NCI-H460 (cell line): ENCODE measurements at places on chromosomes 12 and 14. TPM values are rescaled to one million over a fixed set of nuclear protein-coding genes. Genes with fewer than 3 reads are reported as not detected.
A peak's percentile ranks its signal among the peaks of the same experiment; 100 is the strongest.

DNA sequence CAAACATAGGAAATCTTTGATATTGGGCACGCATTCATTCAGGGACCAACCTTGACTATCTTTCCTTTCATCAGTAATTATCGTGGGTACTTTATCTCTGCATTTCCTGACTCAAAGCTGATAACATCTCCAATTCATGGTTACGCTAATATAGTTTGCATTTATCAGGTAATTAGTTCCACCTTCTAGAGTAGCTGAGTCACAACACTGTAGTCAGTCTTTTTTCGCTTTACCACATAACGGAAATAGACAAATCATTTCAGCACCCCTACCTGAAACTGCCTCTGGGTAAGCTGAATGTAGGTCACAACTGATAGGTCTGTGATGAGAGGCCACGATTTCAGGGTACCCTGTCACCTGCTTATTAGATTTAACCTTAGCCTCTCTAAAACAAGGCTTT is 36.7 kb upstream of the IL22 start:
- DNase-seq = no peak

The PMEL gene
- total RNA-seq = 0.78 and 1.3 TPM in 2 replicates

GRCh38 chr12:105166736-105167135 is 59.2 kb downstream of the WASHC4 start:
- no peak for DNase-seq

The BIN2 gene
- not detected in 2 replicates for total RNA-seq

DNA sequence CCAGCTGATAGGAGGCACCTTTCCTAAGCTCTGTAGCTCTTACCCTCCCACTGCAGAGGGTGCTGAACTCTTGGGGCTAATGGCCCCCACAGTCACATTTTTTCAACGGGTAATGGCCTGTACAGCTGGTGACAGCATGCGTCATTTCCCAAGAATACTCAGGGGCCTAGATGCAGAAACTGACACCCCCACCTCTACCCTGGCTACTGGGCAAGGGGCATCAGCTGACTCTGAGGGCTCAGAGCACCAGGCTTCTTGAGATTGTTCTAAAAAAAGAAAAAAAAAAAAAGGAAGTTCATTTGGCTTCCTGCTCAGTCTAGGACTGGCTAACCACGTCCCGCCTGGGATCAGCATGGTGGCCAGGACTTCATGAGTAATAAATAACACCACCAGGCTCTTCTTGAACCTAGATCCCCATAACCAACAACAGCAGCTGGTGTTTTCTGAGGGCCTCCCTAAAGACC is 35.2 kb downstream of the ZFP36L1 start:
- no peak for DNase-seq

DNA sequence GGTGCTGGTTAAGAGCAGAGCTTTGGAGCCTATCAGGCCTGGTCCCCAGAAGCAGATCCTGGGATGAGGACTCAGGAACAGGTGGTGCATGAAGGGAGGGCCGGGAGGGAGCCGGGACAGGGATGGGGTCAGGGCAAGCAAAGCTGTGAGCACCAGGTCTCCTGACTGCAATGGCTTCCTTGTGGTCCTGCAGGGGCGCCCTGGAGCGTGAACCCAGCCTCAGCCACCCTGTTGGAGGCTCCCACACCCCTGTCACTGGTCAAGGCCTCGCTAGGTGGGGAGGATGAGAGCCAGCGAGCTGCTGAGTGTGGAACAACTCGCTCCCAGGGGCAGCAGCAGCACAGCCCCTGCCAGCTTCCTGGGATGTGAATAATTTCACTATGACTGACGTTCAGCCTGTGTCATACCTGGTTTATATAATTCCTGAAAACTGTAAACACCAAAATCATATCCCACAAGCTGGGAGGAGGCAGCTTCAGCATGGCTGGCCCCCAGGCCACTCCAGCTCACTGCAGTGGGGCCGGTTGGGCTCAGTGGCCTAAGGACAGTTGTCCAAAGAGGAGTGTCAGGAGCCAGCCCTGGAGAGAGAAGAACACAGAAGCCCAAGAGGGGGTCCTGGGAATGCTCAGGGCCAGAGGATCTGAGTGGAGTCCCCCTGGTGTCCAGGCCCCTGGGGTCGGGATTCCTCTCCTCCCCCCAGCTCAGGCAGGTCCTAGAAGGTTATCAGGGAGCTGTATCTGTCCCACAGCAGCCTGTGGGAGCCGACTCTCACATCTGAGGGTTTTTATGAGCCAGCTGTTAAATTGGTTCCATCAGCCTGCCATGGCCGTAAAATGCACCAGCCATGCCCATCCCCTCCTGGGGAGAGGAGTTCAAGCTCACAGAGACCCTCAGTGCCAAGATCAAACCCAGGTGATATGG is 272.9 kb downstream of the ADGRD1 start:
- DNase-seq = no peak

GRCh38 chr12:3204143-3204542 is 127.0 kb downstream of the TSPAN9 start:
- no peak for DNase-seq

DNA sequence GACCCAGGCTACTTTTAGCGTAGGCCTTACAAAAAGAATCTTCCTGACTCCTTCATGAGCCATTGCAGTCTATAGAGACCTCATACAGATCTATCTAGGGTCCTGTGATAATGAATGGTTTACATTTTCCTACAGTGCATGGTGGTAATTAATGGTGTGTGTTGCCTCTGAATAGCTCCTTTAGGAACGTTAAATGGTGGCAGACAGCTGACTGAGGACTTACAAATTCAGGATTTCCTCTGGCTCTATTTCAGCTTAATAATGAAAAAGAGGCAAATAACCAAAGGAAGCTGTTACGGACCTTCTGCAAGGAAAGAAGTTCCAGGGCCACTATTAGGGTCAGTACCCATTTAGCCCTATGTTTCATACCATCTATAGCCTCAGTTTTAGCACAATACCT is 5.1 kb downstream of the IKBIP start:
- DNase-seq = no peak

The TAS2R13 gene
- 0.35 and 0.87 TPM in 2 replicates for total RNA-seq

GRCh38 chr12:2064071-2064507 is 11.3 kb downstream of the CACNA1C start:
- DNase-seq = no peak

- no peak for DNase-seq
These were observed 17.9 kb downstream of the KRT76 start for GRCh38 chr12:52759218-52759617.

The NR4A1 gene
- total RNA-seq = 92.3 and 94.6 TPM in 2 replicates

The NKX2-1 gene
- total RNA-seq = not detected in 2 replicates

- DNase-seq = no peak
These were observed 377.1 kb upstream of the SFSWAP start for GRCh38 chr12:131333621-131334440.

The KRT3 gene
- not detected in 2 replicates for total RNA-seq

DNA sequence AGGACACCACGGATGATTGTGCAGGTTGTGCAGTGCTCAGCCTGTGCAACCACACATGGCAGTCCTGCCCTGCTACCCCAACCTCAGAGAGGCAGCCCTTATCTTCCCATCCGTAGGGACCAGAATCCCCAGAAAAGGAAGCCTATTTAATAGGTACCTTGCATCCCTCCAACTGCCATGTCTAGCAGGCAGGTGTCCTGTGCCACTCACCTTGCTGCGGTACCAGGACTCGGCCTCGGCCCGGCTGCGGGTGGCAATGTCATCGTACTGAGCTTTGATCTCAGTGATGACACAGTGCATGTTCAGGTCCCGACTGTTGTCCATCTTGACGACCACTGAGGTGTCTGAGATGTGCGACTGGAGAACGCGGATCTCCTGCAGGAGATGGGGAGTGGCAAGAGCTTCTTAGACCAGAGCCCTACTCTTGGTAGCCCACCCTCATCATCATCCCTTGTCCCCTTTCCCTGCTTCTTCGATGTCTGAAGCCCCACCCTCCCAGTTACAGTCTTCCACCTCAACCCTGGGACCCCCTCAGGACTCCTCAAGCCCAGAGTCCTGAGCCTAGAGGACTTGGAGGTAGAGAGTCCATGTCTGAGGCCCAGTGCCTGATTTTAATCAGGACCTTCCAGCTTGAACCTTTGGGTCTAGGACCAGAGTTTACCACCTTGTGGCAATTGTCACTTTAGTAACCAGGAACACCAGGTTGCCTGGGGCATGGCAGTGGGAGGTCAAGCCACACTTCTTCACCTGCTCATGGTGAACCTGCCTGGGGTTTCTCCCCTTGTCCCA is 20.5 kb downstream of the KRT7 start:
- no peak for DNase-seq

The RAD51AP1 gene
- total RNA-seq = 22.2 and 24.8 TPM in 2 replicates

The HHIPL1 gene
- 0.84 and 1.0 TPM in 2 replicates for total RNA-seq

GRCh38 chr12:116934908-116935705 is 24.4 kb downstream of the FBXW8 start:
- DNase-seq = no peak

DNA sequence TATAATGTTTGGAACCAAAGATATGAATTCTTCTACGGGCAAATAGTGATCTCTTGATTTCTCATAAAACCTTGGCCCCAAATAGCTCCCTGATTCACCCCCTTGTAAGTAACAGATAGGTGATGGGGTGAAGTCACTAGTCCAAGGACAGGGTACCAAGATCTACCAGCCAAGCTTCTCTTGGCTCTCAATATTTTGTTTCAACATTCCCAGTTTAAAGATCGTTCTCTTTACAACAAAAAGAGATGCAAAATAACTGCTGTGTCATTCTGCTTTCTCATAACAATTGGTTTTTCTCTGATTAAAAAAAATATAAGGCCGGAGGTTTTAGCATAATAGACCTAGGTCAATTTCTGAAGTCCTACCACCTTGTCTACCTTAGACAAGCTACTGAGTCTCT is 11.8 kb downstream of the PAH start:
- DNase-seq = no peak

The TMEM119 gene
- not detected in 2 replicates for total RNA-seq

The CEBPE gene
- total RNA-seq = not detected in 2 replicates

The PSMC6 gene
- 170 and 183 TPM in 2 replicates for total RNA-seq

The RERG gene
- total RNA-seq = not detected in 2 replicates

DNA sequence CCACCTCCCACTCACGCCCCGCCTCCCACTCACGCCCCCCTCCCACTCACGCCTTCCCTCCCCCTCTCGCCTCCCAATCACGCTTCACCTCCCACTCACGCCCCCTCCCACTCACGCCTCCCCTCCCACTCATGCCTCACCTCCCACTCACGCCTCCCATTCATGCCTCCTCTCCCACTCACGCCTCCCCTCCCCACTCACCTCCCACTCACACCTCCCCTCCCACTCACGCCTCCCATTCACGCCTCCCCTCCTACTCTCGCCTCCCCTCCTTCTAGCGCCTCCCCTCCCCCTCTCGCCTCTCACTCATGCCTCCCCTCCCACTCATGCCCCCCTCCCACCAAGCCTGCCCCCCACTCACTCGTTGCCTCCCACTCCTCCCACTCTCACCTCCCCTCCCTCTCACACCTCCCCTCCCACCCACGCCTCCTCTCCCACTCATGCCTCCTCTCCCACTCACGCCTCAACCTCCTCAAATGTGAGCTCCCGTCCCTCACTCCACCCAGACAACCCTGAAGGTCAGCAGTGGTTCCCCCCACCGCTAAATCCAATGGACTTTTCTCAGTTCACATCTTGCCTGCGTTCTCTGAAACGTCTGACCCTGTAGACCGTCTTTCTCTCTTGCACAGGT is 39.8 kb downstream of the TMEM63C start:
- DNase-seq = no peak

The LRP10 gene
- 102 and 107 TPM in 2 replicates for total RNA-seq

The KCNH3 gene
- total RNA-seq = 0.32 and 0.49 TPM in 2 replicates

The ALX1 gene
- 0.50 and 0.66 TPM in 2 replicates for total RNA-seq

DNA sequence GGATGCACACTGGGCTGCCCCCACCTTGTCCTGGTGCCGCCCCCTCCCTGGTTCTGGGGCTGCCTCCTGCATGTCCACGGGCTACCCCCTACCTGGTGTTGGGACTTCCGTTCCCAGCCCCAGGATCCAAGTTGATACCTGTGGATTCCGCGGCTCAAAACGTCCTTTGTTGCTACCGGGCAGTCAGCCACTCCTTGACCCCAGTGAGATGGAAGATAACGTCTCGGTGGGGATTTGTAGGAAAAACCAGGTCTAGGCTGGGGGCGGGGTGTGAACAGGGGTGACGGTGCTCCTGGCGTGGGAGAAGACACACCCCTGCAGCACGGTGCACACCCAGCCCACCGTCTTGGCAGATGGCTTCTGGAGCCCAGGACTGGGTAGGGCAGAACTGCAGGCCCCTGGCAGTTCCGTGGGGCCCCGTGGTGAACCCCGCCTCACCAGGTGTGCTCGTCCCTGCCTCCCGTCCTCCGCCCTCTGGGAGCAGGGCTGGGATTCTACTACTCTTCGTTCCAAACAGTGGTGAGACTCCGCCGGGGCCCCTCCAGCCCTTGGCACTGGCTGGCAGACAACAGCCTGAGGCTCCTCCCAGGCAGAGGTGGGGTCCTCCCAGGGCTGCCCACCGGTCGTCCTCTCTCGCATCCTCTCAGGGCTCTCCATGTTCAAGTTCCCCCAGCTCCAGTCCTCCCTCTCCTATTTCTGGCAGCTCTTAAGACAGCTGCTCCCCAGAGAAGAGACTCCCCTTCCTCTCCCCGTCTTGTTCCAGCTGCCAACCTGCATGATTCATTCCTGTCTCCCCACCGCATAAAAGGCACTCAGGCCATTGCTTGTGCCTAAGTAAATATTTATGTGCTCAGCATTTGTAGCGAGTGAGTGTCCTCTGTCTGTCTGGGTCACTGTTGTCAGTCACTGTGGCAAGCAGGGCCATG is 75.5 kb downstream of the FBXL14 start:
- DNase-seq = peak; percentile 35

The REM2 gene
- 0.32 and 0.37 TPM in 2 replicates for total RNA-seq

The KRT75 gene
- total RNA-seq = not detected in 2 replicates

The B4GALNT3 gene
- total RNA-seq = 1.4 and 1.7 TPM in 2 replicates

DNA sequence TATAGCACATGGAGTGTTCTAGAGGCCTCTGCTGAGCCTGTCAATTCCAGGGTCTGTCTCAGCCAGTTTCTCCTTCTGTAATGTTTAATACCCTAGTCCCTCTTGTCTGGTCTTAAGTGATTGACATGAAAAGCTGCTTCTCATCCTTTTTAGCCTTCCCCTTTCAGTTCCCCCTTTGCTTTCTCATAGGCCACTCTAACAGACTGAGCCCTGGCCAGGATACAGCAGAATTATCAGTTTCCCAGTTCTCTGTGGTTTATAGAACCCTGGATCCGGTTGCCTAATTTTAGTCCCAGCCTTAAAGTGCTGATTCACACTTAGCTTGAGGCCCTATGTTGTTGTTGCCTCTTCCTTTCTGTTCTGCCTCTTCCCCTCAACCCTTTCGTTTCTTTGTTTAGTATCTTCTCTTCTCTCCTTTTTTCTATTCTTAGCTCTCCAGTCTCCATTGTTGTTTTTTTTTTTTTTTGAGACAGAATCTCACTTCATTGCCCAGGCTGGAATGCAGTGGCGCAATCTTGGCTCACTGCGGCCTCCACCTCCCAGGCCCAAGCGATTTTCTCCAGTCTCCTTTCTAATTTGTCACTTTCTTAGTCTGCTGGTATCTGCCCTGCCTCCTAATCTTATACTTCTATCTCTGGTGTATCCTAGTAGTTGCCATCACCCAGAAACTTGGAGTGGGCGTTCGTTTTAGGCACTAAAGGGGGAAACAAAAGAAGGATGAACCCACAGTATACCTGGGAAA is 2.9 kb upstream of the BIN2 start:
- peak; percentile 36 for DNase-seq

DNA sequence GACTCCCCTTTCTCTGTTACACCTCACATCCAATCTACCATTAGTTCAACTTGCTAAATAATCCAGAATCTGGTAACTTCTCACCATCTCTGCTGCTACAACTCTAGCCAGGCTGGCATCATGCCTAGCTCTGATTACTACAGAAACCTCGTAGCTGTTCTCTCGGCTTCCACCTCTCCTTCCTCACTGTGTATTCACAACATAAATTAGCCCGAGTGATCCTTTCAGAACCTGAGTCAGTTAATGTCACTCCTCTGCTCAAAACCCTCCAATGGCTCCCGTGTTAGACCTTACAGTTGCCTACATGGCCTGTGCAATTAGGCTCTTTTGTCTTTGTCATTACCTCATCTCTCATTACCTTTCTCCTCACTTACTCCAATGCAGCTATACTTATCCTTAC is 139.4 kb downstream of the PDE3A start:
- DNase-seq = no peak

The RAD51B gene
- 12.7 and 13.4 TPM in 2 replicates for total RNA-seq

The ATP2B1 gene
- 201 and 228 TPM in 2 replicates for total RNA-seq
